ENCODE measurements at places on chromosomes 7 and 10. TPM values are rescaled to one million over a fixed set of nuclear protein-coding genes. Genes with fewer than 3 reads are reported as not detected.

The SEC23IP gene
- polyA plus RNA-seq, result 68.2 TPM

The CDC14C gene
- 0.06 TPM for polyA plus RNA-seq

The CALHM3 gene
- not detected for polyA plus RNA-seq

The PNLIPRP2 gene
- not detected for polyA plus RNA-seq

The HMX3 gene
- polyA plus RNA-seq, result not detected

Measured in right renal cortex interstitium (tissue), 3 donors.